Chondrocyte (in vitro differentiated cells): ENCODE measurements at places on chromosomes 5 and 9.

GRCh38 chr5:83417884-83418283, 53.7 kb upstream of the VCAN start:
- DNase-seq = no peak

DNA sequence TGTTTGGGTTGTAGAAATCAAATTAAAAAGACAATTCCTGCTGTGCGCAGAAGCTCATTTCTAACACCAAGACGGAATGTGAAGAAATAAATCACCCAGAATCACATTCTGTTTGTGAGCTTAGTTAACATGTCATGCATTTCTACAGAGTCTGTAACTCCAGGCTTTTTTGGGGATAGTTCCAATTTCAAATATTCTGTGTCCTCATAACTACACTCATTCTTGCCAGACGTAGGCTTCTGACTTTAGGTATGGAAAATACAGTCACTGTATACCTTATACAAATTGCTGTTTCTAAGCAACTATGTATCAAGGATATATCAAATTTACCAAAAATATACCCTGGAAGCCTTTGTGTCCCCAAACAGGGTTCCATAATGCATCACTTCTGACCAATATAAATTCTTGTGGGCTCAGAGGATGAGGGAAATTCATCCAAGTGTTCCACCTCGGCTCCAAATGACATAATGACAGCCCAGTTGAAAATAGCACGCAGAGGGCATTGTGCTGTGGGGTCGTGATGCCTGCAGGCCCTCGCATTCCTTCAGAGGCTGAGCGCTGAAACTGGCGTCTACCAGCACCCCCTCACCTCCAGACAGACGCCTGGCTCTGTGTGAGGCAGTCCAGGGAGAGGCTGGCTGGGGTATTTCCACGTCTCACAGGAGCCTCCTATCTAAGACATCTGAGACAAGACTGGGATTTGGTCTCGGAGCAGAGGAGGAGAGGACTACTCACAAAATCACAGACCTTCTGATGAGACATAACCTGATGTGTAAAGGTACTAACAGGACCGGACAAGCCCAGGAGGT, 79.8 kb downstream of the KLF4 start:
- DNase-seq = no peak

DNA sequence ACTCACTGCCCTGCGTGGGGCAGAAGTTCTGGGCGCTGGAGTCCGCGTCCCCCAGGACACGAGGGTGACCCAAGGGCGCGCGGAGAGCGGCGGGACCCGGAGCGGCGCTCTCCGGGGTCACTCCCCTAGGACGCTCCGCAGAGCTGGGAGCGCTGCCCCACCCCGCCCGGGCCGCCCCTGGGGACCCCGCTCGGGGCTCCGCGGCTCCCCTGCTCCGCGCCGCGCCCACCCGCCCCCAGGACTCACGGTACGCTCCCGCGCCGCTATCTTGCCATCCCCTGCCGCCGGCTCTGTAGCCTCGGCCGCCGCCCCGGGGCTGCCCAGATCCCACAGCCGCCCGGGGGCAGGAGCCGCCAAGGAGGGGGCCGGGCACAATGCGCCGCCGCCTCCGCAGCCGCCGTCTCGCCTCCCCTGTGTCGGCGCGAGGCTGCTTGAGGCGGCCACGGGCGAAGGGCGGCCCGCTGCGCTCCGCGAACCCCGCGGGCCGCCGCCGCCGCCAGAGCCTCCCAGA, 303 bp downstream of the LIFR start:
- DNase-seq = no peak

DNA sequence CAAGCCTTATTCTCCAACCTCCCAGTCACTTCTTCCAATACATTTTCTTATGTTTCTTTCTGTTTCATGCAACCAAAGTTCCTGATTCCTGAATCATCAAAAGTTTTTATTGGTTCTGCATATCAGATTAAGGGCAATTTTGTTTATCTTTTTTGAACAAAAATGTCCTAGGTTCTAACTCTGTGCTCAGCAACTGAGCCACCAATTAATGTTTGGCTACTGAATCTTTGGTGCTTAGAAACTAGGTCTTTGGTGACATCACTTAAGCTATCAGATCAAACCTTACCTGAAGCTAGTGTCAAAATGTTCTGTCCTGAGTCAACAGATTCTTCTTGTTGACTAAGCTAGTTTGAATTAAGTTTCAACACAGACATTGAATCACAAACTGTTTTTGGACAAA, 56.1 kb downstream of the FGF18 start:
- DNase-seq = no peak

- DNase-seq = peak; percentile 91
Observed at GRCh38 chr5:73447530-73448462, 781 bp downstream of the FOXD1 start.

DNA sequence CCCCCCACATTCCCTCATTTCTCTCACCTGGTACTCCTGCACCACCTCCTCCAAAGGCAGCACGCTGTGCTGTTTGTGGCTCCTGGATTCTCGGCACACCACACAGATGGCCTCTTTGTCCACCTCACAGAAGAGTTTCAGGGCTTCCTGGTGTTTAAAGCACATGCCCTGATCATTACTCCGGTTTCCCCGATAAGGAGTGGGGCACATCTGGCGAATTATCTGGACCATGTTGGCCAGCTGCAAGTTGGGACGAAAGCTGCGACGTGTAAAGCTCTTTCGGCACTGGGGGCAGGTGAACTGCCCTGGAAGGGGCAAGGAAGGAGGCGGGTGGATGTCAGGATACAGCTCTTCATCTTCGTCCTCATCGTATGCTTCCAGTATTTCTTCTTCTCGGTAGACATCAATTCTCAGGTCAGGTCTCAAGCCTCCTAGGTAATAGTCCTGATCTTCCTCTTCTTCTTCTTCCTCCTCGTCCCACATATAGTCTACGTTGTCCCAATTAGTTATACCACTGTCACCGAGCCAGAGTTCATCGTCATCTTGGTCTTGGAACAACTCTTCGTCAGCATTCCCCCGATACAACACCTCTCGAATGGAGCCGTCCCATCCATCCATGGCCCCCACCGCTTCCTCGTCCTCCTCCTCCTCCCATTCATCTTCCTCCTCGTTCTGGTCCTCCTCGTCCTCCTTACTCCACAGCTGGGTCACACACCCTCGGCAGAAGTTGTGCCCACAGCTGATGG, 796 bp downstream of the TRIM52 start:
- no peak for DNase-seq

- DNase-seq = no peak
Observed at GRCh38 chr5:58985759-58986158, 402.9 kb downstream of the RAB3C start.

GRCh38 chr5:140795259-140795641, 598 bp downstream of the PCDHA2 start:
- DNase-seq = no peak

- no peak for DNase-seq
Observed at GRCh38 chr9:131731237-131731636, 8.6 kb downstream of the RAPGEF1 start.

DNA sequence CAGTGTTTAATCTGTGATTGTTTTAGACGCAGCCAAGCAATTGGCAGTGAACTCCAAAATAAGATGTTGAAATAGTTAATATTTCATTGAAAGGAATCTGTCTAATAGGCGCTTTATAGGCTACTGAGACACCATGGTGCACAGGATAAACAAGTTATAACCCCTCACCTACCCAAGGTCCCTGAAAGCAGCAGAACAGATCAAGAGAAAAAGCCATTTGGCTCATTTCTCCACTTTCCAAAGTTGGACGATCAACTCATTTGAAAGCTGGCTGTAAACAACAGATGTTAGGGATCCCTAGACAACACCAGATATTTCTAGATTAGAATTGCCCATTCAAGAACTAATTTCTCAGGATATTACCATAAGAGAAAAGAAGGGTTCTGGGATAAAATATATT, 4.9 kb downstream of the PUM3 start:
- no peak for DNase-seq

DNA sequence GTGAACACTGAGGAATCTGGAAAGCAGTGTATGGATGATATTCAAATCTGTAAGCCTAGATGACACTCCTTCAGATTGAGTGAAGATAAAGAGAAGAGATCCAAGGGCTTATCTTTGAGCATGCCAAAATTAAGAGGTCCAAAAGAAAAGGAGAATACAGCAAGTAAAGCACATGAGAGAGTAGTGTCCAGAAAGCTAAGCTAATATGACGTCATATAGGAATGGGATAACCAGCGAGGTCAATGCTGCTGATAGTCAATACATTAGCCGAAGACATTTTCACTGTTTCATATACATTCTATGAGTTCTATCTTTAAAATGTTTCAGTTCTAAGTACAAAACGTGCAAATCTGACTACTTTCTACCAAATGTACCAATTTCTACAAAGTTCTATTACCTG, 975.8 kb downstream of the TLE4 start:
- no peak for DNase-seq

DNA sequence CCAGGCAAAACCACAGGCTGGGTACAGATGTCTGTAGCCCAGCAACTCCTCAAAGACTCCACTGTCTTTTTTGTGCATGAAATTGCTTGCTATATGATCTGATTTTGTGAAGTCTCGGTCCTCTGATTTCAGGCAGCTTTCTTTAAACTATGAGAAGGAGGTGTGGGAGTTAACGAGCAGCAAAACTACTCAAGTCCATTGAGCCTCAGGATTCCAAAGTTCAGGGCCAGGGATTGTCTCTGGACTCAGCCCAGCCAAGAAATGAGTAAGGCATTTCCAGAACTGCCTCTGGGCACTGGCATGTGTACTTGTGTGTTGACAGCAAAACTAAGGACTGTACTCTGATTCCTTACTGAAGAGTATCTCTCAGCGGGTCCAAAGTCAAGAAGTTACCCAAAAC, 53.4 kb upstream of the GLIS3 start:
- no peak for DNase-seq

DNA sequence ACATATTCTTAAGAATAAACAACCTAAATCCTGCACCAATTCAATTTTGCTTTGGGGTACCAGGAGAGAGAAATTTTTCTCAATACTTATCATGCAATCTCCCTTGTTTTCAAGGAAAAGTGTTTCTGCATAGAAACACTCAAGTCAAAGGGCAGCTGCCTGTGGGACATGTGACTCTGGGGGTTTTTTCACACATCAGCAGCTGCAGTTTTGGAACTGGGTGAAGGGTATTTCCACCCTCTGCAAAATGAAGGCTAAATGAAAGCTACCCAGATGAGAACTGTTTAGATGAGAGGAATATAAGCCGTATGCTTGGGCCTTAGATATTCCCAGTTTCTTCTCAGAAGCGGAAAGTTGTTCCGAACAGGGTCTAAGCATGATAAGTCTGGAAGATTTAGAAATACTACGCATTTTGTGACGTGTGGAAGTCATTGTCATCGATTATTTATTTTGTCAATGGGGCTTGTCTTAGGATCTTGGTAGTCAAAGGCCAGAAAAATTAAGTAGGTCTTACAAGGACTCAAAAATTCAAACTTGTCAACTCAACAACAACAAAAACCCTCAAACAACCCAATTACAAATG, 64.3 kb upstream of the BOD1 start:
- DNase-seq = no peak

- no peak for DNase-seq
Observed at GRCh38 chr5:133939668-133940067, 28.8 kb downstream of the C5orf15 start.

- no peak for DNase-seq
Observed at GRCh38 chr5:10733426-10733825, 27.6 kb downstream of the DAP start.

DNA sequence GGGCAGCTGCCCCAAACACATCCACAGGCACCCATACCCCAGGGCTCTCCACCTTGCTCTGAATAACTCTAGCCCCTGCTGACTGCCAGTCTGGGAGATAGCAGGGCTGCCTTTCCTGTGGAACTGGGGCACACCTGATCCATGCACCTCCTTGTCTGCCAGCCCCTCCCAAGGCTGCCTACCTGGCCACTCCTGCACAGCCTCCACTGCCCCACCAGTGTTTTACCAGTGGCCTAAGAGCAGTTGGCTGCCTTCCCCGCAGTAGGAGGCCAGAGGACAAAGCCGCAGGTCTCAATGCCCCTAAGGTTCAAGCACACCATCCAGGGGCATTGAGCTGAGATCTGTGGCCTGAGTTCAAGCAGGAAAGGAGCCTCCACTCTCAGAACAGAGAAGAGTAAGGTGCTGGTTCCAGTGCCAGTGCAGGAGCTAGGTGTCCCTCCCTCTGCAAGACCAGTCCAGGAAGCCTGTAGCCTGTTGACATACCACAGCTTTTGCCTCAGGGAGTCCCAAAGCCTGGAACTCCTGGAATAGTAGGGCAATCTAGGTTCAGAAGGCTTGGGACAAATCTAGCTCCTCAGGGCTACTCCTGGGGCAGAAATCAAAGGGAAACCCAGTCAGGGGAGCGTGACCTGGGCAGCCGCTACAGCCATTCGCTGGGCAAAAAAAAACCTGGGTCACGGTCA, 514.5 kb upstream of the PTGER4 start:
- peak; percentile 54 for DNase-seq

DNA sequence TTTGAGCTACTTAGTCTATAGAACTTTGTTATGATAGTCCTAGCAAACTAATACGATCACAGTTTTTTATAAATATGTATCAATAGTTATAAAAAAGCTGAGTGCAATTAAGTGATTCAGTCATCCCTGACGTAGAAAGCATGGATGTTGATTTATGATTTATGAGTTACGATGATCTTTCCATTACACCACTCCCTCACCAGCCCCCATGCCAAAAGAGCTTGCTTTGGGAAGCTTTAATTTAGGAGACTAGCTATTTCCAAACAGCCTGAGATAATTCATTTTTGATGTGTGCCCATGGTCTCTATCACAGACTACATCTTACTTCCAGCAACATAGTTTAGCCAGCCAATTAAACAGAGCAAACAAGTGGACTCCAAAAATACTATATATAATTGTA, 256.8 kb downstream of the GABRG2 start:
- DNase-seq = no peak

DNA sequence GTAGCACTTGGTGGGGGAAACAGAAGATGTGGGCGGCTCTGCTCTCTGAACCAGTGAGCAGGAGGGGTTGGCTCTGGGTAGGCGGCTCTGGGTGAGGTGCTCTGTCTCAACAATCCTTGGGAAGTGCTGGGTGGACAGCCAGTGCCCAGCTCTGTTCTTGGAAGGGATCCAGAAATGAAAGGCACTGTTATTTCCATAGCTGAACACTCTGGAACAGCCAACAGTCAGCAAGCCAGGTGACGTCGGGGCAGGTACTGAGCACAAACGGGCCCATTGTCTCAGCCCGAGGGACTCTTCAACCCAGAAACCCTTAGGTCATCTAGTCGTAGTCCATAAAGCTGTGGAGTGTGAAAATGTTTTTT, 36.3 kb downstream of the OLFM1 start:
- no peak for DNase-seq

DNA sequence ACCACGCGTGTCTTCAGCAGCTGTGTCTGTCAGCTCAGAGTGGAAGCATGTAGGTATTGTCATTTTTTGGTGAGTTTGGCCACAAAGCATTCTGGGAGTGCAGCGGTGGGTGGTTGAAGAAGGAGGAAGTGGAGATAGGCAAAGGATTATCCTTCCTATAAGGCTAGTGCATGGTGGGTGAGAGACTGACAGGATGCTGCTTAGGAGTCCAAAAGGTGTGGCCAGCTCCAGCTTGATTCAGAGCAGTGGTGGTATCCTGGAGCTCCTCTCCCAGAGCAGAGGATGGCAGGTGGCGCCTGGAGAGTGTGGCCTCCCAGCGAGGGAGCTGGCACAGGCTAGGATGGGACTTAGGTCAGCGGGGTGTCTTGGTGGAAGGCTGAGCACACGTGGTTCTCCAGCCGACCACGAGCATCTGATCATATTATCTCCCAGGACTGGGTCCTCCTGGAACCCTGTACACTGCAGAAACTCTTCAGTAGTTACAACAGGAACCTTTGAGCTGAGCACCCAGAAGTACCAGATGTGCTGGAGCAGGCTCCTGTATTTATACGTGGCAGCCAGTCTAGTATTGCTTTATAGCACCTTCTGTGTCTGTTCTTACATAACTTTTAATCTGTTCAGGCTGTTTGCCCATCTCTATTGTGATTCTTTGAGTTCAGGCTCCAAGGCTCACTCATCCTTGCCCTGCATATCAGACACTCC, 29.6 kb downstream of the MAML1 start:
- no peak for DNase-seq

GRCh38 chr5:128637031-128637430, 99.0 kb upstream of the FBN2 start:
- no peak for DNase-seq
